HEK293T (cell line): ENCODE measurements at places on chromosomes 3 and 15.
A peak's percentile ranks its signal among the peaks of the same experiment; 100 is the strongest.

- no peak for DNase-seq
Observed at GRCh38 chr3:17850448-17850847, 108.0 kb upstream of the TBC1D5 start.

GRCh38 chr3:16373341-16373946 lies 108.4 kb downstream of the OXNAD1 start:
- DNase-seq, result no peak

DNA sequence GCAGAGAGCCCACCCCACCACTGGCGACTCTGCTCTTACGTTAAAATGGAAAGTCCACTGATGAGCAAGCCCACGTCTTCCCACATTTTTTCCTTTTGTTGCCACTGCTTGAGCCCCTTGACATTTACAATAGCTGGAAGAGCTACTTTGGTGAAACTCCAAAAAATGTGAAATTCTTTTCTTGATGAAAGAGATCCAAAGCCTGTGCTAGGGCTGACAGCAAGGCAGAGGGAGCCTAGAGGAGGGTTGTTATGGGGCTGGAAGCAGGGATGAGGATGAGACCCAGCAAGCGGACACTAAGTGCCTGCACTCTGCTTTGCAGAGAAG lies 97.1 kb downstream of the CEMIP start:
- no peak for DNase-seq

DNA sequence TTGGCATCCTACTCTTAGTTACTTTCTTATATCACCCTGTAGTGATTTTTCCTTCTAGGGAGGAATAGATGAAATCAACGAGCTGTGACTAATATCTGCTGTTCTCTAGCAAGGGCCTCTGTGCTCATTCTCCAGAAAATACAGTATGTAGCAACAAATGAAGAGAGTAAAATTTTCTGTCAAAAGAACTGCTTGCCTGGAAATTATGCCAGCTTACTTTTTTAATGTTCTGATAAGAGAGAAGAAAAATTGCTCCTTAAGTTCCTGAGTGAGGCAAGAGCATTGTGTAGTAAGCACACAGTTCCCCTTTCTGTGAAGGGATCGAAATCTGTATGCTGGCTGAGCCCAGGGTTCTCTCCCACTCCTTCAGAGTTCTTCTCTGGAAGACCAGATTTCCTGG lies 51.4 kb upstream of the GK5 start:
- no peak for DNase-seq

DNA sequence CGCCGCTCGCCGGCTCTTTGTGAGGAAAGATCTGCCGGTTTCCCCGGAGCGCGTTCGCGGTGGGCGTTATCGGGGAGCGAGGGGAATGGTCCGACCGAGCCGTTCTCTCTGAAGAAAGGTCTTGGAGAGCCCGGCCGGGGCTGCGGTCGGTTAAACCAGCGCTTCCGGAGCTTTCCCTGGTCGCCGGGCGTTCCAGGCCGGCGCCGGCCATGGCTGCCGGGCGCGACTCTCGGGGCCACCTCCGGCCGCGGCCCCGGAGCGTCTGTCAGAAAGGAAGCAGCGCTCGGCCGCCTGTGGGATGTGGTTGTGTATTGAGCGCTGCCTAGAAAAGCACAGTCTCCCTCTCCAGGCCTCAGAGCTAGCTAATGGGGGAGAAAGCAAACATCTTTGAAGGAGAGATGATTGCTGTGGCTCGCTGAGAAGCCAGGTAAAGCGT lies 731 bp downstream of the FYTTD1 start:
- DNase-seq, result peak; percentile 40

- no peak for DNase-seq
Observed at GRCh38 chr3:87272718-87273341, 3.6 kb downstream of the POU1F1 start.

DNA sequence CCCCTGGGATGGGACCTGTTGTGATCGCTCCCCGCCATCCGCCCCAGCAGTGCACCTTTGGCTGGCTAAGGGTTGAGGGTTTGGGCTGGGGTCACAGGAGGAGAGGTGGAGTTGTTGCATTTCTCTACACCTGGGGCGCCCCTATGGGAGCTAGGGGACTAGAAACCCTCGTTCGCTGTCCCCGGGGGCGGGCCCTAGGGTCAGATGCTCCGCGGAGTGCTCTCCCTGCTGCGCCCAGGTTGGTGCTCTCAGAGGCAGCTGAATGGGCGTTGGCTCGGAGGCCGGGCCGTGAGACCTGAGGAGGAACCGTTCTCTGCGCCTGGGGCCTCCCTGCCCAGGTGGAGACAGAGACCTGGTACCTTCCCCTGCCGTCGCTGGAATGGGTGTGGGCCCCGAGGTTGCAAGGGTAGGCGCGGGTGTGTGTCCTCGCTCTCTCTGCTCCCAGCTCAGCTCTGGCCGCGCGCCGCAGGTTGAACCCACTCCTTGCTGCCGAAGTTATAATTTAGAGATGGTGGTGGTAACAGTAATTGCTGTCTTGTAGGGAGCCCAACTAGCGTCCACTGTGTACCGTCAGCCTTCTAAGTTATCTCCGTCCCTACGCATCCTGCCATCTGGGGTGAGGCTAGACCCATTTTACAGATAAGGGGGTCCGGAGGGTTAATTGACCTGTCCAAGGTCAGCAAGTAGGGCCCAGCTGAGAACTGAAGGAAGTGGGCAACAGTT lies 965 bp downstream of the FLNB start:
- no peak for DNase-seq

GRCh38 chr3:177284383-177284881 lies 87.2 kb upstream of the TBL1XR1 start:
- DNase-seq, result peak; percentile 34

DNA sequence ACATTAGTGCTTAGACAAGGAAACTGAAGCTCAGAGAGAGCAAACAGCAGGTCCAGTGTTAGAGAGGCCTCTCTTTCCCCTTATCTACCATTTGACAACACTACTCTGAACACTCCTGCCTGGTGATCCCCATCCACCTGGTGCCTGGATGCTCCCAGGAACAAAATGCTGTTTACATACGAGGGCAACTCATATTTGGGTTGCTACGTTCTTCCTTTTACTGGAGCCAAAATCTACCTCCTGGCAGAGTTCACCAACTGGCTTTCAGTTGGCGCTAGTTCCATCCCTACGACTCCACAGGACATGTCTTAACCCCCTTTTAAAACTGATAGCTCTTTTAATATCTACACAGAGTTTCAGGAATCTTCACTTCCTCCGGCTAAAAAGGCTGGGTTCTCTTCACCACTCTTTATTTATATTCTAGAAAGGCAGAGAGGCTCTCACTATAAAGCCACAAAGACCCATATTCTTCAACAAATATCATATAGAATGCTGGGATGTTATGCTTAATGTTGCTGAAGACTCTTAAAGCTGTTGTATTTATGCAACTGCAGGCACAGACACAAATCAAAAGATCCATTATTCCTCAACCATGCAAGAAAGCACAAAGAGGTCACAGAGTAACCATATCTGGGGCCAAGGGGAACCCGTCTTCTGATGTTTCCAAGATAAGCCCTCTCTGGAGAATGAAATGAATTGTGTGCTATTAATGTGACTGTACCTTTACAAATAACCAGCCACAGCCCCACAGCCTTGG lies 47.9 kb downstream of the CCNB2 start:
- DNase-seq, result no peak

- DNase-seq, result no peak
Observed at GRCh38 chr15:67784856-67785430, 40.4 kb upstream of the SKOR1 start.

- DNase-seq, result no peak
Observed at GRCh38 chr3:161690299-161690620, 193.7 kb downstream of the OTOL1 start.

DNA sequence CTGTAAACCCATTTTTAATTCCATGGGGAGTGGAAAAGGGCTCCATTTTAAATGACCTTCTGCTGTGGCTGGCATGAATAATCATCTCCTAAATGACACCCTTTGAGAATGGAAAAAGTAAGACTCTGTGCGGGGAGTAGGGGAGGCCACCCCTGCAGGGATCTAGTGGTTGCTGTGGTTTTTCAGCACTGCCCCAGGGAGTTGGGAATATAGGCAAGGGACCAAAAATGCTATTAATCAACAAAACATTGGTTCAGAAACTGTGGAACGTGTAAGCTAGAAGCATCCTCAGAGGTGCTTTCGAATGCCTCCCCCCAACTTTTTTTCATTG lies 30.1 kb upstream of the ADAMTS7 start:
- DNase-seq, result no peak

DNA sequence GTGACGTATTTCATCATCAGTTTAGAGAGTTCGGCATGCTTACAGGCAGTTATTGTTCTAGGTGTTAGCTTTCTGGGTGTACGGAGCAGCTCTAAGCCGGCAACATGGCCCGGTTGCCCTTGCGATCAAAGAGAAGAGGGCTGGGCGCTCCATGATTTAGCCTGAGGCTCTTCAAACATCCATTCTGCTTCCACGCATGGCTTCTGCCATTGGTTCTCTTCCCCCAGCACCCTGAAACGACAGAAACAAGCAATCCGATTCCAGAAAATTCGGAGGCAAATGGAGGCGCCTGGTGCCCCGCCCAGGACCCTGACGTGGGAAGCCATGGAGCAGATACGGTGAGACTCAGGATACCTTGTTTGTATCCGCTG lies 574 bp downstream of the NGRN start:
- peak; percentile 37 for DNase-seq

DNA sequence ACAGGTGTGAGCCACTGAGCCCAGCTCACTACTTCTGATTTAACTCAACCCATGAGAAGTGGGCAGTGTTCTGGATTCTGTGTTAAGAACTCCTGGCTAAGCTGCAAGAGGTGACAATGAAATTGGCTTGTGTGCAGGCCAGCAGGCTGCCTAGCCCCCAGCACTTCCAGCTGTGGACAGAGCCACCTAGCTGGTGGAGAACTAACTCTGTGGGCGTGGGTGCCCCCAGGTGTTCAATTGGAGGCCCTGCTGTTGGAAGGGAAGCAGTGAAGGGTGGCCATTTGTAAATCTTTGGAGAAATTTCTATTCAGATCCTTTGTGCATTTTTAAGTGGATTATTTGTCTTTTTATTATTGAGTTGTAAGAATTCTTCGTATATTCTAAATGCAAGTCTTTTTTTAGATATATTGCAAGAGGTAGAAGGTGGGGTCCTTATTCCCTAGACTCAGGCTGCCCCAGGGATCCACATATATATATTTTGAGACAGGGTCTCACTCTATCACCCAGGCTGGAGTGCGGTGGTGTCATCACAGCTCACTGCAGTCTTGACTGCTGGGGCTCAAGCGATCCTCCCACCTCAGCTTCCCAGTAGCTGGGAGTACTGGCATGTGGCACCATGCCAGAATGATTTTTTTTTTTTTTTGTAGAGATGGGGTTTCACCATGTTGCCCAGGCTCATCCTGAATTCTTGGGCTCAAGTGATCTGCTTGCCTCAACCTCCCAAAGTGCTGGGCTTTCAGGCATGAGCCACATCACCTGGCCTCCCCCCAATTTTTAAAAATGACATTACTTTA lies 7.2 kb upstream of the SCAMP5 start:
- peak; percentile 65 for DNase-seq

DNA sequence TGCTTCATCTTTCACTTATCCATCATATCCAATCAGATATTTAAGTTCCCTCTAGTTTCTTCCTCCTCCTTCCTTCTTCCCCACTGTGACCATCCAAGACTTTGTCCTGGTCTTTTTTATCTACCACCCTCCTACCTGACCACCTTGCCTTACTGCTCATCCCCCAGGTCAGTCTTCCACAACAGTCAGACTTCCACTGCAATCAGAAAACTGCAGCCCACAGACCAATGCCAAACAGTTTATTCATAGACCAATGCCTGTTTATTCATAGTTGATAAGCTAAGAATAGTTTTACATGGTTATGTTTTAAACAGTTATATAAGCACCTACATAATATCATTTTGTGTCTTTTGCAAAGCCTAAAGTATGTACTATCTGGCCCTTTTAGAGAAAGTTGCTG lies 65.5 kb downstream of the TRIM69 start:
- DNase-seq, result no peak

GRCh38 chr3:127820221-127820825 lies 2.0 kb downstream of the MGLL start:
- peak; percentile 39 for DNase-seq

GRCh38 chr3:134180761-134181160 lies 69.9 kb downstream of the RYK start:
- DNase-seq, result no peak

DNA sequence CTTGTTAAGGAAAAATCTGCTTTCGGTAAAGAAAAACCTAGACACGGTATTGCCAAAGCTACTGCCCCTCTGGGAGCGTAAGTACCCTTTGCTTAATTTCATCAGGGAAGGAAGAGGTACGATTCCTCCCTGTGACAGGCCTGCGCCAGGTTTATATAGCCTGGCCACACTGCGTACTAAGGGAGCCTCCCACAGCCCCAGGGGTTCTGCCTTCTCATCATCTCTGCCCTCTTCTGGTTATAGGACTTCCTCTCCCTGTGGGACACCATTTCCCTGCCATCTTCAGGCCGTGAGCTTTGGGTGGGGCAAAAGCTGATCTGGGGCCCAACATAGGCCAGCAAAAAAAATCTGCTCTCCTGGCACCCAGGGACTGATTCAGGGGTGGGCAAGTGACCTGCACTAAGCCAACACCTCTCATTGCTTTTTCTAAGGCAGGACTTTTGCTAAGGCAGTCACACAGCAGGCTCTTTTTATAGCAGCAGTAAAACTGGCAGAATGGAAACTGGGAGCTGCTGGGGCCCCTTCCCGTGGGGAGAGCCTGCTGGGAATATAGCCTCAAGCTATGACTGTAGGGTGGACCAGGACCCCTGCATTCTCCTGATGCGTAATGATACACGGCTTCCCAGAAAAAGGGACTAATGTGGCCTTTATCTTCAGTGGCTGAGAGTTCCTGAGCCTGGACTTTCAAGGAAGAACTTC lies 76.2 kb downstream of the PRICKLE2 start:
- DNase-seq, result peak; percentile 28

- no peak for DNase-seq
Observed at GRCh38 chr3:150495149-150495548, 51.1 kb downstream of the SERP1 start.

GRCh38 chr15:89839167-89839810 lies 24.6 kb upstream of the ANPEP start:
- no peak for DNase-seq

GRCh38 chr15:42063122-42063848 lies 31.1 kb downstream of the PLA2G4D start:
- no peak for DNase-seq

DNA sequence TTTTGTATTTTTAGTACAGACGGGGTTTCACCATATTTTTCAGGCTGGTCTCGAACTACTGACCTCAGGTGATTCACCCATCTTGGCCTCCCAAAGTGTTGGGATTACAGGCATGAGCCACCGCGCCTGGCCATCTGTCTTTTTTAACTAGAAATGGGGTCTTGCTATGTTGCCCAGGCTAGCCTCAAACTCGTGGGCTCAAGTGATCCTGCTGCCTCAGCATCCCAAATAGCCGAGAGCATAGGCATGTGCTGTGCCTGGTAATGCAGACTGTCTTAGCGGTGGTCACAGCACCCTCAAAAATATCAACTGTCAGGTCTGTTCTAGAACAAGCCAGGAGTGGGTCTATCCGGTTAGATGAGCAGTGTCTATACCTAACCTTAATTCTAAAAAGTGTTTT lies 48.2 kb downstream of the SPATA12 start:
- DNase-seq, result no peak

GRCh38 chr15:56236197-56236596 lies 7.5 kb downstream of the RFX7 start:
- DNase-seq, result no peak
